Cerebellar cortex (tissue), 1 donor: ENCODE measurements at places on chromosomes 4 and X.

- DNase-seq = no peak
These were observed at the start of gene RENBP for GRCh38 chrX:153944140-153944799. TSS of gene RENBP (minus strand) at chrX:153944643. CDS start at chrX:153944610, 33 bp downstream.

DNA sequence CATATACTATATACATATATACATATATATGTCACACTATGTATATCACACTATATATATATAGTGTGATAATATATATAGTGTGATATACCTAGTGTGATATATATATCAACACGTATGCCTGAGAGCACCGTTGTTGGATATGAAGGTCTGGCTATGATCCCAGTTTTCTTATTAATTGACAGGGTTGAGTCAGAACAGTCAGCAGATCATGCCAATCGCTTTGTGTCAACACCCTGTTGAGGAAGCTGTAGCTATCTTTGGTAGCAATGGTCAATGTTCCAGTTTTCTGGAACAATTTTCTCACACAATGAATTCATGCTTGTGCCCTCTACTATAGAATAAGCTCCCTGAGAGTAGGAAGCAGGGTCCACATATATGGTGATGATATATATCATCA, 496.0 kb upstream of the AGA start:
- DNase-seq = no peak

DNA sequence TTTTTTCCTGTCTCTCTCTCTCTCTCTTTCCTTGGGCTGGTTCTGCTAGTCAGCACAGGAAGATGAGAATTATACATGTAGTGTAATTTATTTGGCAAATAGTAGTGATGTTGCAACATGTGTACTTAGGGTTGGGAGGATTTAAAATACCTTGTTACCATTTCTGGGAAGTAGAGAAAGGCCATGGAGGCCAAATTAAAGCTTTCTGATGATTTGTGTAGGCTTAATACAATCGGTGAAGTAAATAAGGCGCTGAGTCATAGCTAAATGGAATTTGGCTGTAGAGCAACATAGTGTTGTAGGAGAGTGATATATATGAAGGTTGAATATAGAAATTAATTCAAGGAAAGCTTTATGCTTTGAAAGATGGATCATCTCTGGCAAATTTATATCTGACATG, 295.3 kb downstream of the GRID2 start:
- DNase-seq = no peak

DNA sequence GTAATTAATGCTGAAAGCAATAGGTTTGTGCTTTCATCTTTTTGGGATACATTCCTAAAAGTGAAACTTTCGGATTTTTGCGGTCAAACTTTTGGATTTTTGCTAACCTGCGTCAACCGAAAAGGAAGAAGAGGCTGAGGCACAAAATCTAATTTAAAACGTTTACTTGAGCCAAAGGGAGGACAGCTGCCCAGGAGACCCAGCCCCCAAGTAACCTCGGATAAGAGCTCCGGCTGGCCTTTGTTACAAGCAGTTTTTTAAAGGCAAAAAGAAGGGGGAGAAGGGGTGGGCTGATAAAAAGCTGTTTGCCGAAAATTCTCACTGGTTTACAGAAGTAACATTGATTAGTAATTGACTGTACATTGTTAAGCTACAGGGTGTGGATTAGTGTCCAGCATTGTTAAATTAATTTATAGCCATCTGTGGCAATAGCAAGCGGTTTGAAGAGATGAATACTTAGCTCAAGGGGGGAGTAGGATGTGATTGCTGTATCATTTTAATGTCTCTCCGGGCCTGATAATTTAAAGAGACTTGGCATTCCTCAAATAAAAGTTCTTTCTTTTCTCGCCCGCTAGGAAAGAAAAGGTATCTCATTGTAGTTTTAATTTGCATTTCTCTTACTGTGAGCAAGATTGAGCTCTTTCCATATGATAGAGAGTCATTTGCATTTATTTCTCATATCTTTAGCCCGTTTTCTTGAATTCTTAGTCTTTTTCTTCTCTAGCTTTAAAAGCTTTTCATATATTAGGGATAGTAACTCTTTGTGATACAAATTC, 59.1 kb upstream of the USP9X start:
- no peak for DNase-seq
